ENCODE measurements at places on chromosomes 5 and 9.

GRCh38 chr5:120251898-120252297 lies 212.2 kb upstream of the PRR16 start:
- DNase-seq = no peak

DNA sequence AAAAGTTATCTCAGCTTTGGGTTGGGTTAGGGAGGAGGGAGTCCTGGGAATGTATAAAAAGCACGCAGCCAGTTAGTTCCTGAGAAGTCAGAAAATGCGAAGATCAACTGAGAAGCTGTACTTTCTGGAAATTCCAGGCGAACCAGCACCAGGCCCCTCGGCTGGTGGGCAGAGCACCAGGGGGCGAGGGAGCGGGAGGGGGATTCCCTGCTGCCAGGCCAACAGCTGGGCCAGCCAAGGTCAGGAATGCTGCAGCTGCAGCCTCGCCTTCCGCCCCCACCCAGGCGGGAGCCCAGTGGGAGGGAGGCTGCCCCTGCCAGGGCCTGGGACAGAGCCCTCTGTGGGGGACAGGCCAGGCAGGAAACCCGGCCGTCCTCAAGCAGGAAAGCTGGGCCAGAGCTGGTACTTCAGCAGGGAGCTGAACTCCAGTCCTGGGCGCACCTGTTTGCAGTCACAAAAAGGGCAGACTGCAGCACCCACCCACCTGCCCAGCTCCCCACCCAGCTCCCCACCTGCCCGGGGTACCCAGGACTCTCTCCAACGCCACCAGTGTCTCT lies 35.5 kb downstream of the VAV2 start:
- DNase-seq = no peak

DNA sequence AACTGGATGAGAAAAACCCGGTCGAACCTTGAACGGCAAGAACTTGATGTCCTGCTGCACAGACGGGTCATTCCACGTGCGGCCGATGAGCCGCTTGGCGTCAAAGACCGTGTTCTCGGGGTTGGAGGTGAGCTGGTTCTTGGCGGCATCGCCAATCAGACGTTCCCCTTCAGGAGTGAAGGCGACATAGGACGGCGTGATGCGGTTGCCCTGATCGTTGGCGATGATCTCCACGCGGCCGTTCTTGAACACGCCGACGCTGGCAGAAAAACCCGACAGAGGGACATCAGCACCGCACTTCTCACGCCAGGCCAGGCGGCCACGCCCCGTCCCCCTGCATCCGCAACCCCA lies 519 bp downstream of the HSPA5 start:
- no peak for DNase-seq

DNA sequence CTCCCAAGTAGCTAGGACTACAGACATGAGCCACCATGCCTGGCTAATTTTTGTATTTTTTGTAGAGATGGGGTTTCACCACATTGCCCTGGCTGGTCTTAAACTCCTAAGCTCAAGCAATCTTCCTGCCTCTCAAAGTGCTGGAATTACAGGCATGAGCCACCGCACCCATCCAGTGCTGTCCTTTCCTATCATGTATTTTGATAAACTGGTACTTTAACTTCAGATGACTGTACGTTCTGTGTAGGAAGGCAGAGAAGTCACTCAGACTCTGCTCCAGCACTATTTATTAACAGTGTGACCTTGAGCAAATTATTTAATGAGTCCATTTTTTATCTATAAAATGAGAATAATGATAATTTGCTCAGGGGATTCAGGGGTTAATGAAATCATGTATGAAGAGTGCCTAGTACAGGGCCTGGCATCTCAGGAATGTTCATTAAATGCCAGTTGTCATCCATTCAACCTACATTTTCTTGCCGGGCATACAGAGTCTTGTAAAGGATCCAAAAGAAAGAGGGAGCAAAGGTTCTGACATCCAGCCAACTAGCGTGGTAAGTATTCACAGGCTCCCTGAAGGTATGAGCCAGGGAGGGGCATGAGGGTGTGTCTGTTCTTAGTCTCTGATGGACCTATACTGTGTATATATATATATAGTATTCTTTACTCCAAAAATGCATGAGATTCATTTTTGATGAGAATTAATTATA lies 201.9 kb downstream of the PBX3 start:
- DNase-seq = no peak

- no peak for DNase-seq
Measured at GRCh38 chr5:128764601-128765310, 200.5 kb upstream of the SLC27A6 start.

GRCh38 chr5:143041461-143041860 lies 271.3 kb downstream of the ARHGAP26 start:
- no peak for DNase-seq

DNA sequence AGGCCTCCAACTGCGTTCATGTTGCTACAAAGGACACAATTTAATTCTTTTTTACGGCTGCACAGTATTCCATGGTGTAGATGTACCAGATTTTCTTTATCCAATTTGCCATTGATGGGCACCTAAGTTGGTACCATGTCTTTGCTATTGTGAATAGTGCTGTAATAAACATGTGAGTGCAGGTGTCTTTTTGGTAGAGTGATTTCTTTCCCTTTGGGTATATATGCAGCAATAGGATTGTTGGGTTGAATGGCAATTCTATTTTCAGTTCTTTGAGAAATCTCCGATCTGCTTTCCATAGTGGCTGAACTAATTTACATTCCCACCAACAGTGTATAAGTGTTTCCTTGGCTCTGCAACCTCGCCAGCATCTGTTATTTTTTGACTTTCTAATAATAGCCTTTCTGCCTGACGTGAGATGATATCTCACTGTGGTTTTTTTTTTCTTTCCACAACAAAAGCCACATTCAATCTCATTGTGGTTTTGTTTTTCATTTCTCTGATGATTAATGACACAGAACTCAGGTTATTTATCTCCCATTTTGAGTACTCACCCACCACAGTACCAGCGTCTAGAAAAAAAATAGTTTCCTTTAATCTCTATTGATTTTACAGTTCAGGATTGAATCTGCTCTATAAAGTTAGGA lies 21.9 kb downstream of the ARRDC3 start:
- no peak for DNase-seq

GRCh38 chr9:114671605-114672004 lies 10.4 kb downstream of the TEX48 start:
- DNase-seq = no peak

DNA sequence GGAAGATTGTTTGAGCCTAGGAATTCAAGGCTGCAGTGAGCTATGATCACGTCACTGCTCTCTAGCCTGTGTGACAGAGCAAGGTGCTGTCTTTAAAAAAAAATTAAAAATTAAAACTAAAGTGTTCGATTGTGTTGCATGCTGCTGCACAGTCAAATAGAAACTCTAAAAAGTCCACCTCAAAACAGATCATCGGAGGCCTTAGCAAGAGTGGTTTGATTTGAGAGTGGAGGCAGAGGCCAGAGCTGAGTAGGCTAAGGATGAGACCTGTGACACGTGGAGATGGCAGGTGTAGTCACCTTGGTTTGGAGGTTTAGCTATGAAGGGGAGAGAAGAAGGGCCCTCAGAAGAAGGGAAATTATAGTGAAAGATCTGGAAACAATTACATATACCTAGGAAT lies 2.8 kb upstream of the PTPDC1 start:
- DNase-seq = no peak

- DNase-seq = peak; percentile 59
Measured at GRCh38 chr9:125558453-125559092, 148.4 kb downstream of the MAPKAP1 start.

DNA sequence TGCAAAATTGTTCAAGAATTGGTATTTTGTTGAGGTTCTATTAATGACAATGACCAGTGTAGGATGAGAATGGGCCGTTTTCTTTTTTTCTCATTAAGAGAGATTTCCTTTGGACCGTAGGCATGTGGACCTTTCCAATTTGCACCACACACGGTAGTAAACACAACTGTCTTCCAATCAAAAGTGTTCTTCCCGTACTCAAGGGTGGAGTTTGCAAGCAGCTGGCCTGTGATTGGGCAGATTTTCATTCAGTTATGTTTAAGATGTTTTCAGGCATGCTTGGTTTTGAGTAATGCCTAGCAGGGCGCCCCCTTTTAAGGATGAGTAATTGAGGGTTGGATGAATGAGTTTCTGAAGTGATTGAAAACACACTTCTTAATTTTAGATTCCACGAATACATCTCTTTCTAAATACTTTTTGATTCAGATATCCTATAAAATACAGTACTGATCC lies 2.5 kb downstream of the KDM3B start:
- peak; percentile 77 for DNase-seq

DNA sequence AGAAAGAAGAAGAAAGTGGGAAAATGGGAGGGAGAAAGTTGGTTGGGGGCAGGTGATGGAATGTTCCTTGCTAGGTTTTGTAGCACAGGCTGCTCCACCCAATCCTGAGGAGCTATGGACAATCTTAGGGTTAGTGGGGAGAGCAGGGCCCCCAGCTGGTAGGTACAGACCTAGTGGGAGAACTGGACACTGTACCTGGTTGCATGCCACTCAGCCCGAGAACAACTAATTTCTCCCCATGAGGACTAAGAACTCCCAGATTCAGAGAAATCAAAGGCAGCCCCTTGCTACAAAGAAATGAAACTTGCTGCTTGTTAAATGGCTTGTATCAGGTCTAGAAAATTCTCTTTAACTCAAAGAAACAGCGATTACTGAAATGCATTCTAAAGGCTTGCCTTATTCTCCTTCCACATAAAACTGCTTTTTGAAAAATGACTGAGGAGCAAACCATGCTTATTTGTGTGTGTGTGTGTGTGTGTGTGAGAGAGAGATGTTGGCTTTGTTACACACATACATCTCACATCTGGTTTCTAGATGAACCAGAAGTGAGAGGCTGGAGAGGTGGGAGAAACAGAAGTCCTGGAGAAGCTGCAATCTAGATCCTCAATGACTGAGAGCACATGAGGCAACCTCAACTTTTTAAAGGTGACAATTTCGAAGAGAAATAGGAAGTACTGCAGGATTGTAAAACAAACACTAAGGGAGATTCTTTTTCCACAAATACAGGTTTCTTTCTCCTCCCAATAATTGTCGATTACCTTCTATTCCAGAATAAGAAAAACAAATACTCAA lies 28.9 kb downstream of the FYB1 start:
- DNase-seq = no peak

DNA sequence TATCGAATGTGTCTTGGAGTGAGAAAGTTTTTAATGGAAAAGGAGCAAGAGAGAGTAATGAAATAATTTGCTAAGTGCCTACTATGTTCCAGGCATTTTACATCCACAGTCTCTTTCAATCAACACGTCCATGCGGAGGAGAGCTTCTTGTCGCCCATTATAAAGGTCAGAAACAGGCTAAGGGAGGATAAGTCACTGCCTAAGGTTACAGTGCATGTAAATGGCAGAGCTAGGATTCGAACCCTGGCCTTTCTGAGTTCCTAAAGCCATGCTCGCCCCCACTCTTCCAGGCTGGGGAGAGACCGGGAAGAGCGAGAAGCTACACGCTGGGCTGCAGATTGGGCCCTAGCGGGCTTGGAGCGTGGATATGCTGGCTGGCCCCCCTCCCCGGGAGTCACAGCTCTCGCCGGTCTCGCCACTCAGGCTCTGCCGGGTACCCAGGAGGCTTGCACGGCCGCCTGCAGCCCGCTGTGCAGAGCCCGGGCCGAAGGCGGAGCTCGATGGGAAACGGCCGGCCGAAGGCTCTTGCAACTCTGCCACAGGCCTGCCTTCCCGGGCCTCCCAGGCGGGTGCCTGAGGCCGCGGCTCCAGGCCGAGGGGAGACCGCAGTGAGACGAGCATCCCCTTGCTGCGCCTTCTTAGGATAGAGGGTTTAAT lies 775 bp upstream of the LHX2 start:
- peak; percentile 27 for DNase-seq

DNA sequence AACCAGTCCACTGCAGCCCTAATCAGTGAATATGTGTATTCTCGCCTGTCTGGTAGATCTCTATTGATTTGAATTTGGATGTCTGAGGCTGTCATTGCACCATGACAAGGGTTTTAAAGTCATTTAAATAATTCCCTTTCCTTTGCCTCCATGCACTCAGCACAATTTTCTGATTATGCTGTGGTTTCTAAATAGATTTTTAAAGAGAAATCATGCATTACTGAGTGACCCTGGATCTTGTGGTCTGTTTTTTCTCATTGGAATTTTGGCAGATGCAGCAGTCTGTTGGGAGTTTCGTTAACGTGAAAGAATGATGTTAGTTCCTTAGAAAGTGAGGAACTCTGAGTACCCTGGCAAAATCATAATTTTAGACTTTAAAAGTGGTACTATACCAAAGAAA lies 396.0 kb downstream of the LRRC70 start:
- no peak for DNase-seq

DNA sequence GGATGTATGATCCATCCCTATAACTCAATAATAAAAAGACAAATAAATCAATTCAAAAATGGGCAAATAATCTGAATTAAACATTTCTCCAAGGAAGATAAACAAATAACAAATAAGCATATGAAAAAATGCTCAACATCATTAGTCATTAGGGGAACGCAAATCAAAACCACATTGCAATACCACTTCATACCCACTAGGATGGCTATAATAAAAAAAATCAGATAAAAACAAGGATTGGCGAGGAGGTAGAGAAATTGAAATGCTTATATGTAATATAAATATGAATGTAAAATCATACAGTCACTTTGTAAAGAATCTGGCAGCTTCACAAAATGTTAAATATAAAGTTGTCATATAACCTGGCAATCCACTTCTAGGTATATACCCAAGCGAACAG lies 52.3 kb upstream of the TBCA start:
- DNase-seq = no peak

DNA sequence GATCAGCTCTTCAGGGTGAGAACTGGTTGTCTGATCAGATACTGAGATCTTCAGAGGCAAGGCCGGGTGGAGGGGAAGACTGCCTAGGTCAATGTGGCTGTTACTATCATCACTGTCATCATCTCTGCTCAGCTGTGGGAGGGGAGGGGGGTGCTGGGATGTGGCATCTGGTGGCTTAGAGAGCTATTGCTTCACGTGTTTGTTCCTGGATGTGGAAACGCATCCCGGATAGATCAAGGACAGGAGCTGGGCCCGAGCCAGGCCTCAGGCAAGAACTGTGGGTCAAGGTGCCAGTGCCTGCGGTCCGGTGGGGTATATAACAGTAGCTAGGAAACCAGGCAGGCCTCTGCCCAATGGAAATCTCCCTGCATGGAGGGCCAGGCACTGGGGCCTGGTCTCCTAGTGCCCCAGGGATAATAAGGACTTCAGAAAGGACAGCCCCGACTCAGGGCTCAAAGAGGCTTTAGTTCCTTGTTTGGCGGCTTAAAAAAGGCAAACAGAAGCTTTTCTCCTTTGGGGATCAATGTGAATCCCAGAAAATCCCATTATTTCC lies 30.3 kb upstream of the TIFAB start:
- DNase-seq = no peak

DNA sequence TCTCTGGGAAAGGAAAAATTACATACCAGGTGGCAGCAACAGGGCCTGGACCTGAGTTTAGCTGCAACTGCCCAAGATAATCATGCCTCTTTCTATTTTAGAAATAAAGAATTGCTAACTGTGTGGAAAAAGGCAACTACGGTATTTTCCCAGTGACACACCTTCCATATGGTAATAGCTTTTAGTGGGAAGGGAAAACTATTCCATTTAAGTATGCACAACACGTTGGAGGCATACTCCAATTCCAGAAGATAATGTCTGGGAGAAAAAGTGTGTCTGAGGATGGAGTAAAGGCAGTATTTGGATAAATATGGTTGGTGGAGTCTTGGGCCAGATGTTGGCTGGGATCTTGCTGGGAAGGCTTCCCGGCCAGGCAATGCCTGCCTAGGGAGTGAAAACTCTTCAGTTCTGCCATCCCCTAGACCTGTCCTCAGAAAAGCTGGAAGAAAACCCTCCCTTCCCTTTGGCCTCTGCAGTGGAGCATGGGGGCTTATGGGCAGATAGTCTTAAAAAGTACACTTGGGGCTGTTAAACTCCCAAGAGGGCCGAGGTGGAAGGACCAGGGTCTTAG lies 40.6 kb downstream of the SH3PXD2B start:
- no peak for DNase-seq
